ENCODE measurements at places on chromosomes 11 and 22.

GRCh38 chr22:47238690-47239473 is 476.4 kb downstream of the TBC1D22A start:
- DNase-seq, result no peak

GRCh38 chr22:27790376-27791158 is 11.0 kb downstream of the MN1 start:
- no peak for DNase-seq

DNA sequence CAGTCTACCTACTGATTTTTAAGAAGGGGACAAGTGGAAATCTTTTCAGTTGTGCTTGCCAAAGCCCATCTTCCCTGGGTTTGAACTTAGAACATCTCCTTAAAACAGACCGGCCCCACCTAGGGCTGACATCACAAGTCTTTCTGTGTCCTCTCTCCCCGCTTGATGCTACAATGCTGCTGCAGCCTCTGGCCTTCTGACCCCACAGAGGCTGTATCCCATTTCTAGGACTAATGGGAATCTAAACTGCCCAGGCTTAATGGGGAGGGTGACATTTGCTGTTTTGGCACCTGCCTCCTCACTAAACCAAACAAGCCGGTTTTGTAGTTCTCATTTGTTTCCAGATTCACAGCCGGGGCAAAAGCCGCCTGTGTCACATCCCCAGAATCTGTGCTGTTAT is 121.3 kb upstream of the CADM1 start:
- DNase-seq, result no peak

- no peak for DNase-seq
Observed at GRCh38 chr22:41237707-41238569, 2.8 kb downstream of the CHADL start.

DNA sequence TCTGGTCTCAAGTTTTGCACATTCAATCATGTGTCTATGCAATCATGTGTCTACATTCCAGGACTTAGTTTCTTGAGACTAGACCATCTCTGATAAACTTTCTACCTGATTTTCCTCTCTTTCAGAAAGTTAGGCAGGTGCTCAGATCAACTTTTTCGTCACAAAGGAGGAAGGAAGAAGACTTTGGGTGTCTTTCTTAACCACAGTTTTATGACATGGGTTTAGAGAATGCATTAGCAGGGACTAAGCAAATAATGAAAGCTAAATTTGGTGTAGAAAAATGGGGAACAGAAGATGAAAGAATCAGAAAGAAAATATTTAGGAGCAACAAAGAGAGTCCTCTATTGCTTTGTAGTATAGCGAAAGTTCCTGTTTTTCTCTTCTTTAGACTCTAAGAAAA is 7.7 kb upstream of the GLYATL1B start:
- no peak for DNase-seq

Measured in M059J (cell line).